ENCODE measurements at places on chromosomes 5 and 9. TPM values are rescaled to one million over a fixed set of nuclear protein-coding genes. Genes with fewer than 3 reads are reported as not detected.

DNA sequence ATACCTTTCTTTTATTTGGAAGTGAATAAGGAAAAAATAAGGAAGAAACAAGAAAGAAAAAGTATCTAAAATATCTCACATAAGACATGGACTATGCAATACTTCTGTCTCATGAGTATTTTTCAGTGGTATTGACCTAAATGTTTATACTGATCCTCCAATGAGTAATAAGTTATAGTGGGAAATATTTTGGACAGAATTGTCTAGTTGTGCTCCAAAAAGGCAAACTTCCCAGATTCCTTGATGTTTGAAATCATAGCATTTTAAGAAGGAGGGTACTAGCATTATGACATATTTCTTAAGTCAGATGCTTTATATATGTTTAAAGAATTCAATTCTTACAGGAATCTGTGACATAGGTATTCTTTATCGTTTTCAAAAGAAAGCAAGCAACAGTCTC is 34.5 kb upstream of the BASP1 start:
- DNase-seq: no peak

DNA sequence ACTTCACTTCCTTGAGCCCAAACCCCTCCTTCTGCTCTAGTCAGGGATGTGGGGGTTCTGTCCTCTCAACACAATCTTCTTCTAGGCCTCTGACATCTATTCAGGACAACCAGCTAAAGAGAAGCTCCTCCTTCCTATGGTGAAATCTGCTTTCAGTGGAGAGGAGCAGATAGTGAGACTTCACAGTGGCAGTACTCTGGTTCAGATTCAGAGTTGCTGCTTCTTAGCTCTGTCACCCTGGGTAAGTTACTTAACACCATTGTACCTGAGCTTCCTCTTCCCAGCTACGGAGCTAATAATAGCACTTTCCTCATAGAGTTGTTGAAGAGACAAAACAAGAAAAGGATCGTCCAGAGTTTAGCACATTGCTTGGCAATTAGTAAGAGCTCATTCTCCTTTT is 77.3 kb upstream of the LARP1 start:
- DNase-seq: no peak

DNA sequence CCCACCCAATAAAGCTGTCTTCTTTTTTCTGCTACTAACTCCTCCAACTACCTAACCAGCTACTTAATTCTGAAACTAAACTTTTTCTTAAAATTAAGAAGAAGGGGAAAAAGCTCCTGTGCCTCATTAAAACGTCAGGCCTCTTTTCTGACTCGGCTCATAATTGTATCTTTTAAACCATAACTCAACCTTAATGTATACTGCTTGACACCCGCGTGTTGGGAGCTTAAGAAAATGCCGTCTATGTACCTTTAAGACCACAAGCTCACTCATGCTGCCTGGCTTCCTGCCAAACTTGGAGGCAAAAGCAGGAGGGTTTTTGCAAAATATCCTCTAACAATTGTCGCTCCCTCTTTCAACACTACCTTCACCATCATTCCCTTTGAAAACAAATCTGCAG is 5.0 kb downstream of the EBF1 start:
- no peak for DNase-seq

DNA sequence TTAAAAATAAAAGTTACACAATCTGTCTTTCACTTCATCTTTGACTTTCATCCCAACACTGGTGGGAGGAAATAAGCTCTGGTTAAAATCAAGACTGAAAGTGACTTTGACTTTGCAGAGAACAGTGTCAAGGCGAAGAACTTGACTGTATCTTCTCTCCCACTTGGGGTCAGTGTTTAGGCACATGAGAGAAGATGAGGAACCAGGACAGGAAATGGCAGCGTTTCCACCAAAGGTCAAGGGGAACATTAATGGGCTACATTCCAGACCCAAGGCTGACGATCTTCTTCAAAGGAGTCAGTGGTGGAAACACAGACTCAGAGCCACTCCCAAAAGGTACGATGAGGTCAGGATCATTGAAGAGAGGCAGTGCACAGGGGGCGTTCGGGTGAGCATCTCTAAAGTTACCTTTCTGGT is 409.5 kb downstream of the ARHGEF28 start:
- DNase-seq: no peak

- DNase-seq: no peak
Observed at GRCh38 chr9:111154081-111154562, 115.9 kb upstream of the LPAR1 start.

- no peak for DNase-seq
Observed at GRCh38 chr9:135608294-135608998, 30.9 kb downstream of the GLT6D1 start.

GRCh38 chr9:1098551-1098950 is 48.4 kb downstream of the DMRT2 start:
- no peak for DNase-seq

DNA sequence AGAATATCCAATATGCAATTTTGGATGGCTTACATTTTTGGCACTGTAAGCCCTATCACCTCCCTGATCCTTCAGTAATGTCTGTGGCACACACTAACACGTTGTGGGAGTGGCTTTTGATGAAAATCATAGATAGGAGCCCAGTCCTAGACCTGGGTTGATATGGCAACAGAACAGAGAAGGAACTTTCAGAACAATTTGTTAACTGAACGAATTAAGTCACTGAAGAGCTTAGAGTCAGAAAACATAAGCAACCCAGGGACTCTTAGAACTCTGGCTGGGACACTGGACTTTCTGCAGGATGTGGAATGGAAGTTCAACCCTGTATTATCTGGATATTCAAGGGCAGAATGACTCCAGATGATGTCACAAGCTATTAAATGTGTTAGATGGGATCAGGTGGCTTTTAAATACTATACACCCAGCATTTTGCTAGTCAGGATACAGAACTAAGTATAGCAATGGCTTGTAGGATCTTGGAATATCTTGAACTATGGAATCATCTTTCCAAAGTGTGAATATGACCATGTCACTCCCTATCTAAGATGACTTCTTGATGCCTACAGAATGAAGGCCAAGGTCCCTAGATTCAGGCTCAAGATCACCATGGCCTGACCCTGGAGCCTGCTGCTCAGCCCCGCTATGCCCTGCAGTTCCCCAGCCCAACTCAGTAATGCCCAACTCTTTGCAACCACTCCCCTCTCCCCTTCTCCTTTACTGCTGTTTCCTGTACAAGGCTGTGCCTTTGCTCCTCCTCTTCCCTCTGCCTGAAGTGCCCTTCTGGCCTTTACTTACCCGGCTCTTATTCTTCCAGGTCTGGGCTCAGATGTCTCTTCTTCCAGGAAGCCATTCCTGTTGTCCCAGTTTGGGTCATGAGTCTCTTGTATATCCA is 42.8 kb downstream of the VLDLR start:
- no peak for DNase-seq

- DNase-seq: peak; percentile 52
Observed at GRCh38 chr5:154193283-154193682, 2.8 kb downstream of the GALNT10 start.

GRCh38 chr5:1686016-1686802 is 113.4 kb downstream of the MRPL36 start:
- DNase-seq: no peak

DNA sequence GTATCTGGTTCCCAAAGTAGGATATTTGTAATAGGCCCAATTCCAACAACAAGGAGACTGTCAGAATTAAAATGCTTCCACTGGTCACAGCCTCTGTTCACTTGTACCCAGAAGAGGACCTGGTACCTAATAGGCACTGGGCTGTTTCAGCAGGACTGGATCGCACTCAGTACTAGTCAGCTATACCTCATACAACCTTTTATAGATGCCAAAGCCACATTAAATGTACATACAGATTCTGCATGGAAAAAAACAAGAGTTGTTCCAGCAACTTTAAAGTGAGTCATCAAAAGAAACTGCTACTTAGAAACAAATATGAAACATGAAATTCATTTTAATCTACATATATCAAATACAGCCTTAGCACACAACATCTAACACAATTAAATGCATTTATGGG is 87.5 kb downstream of the GPR21 start:
- no peak for DNase-seq

- no peak for DNase-seq
Observed at GRCh38 chr5:174355208-174355612, 309.7 kb downstream of the NSG2 start.

DNA sequence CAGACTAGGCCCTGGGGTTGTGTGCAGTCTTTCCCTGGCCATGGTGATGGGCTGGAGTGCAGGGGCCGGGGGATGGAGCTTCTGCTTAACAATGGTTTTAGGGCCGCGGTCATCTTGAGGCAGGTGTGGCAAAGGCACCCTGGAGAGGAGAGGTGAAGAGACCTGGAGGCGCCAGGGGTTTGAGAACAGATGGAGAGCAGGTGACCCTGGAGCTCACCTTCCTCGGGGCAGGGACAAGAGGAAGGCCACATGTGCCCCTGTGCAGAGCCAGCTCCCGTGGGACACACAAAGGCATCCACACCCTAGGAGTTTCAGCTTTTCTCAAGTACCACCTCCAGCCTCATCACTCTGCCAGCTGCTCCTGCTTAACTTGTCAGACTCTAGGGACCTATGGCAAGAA is 46.4 kb upstream of the SH3GL2 start:
- DNase-seq: no peak

DNA sequence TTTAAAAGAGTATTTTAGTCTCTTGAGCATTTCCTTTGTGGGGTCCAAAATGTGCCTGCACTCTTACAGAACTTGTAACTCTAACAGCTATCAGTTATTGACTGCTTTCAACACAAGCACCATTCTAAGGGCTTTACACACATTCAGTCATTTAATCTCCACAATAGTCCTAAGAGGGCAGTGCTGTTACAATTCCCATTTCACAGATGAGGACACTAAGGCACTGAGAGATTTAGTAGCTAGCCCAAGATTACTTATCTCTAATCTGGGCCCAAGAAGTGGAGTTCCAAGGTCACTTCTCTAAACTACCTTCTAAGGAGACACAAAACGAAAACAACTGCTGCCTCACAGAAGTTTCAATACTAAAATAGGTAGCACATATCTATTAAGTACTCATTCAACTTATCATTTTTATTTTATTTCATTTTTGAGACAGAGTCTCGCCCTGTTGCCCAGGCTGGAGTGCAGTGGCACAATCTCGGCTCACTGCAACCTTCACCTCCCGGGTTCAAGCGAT is 275.2 kb downstream of the CWC27 start:
- DNase-seq: no peak

DNA sequence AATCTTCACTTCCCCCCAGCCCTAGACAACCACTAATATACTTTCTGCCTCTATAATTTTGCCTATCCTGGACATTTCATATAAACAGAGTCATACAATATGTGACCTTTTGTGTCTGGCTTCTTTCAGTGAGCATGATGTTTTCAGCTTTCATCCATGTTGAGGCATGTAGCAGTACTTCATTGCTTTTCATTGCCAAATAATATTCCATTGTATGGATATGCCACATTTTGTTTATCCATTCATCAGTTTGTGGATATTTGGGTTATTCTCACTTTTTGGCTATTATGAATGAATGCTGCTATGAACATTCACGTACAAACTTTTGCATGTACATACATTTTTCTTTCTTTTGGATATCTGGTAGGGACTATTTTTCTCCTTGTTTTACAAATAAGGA is 49.0 kb downstream of the WWC1 start:
- no peak for DNase-seq

DNA sequence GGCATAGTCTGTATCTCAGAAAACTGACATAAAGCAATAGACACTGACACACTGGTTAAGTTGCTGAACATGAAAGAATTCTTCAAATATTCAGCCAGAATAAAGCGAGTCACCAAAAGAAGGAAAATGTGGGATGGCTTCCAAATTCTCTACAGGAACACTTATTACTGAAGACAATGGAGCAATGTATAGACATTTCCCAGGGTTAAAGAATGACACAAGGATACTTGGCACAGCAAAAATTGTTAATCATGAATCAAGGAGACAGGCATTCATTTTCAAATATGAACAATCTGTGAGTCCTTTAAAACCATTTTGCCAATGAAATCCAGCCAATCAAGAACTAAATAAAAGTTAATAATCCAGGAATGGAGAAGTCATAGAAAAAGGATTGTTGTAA is 92.5 kb downstream of the MTX3 start:
- no peak for DNase-seq

DNA sequence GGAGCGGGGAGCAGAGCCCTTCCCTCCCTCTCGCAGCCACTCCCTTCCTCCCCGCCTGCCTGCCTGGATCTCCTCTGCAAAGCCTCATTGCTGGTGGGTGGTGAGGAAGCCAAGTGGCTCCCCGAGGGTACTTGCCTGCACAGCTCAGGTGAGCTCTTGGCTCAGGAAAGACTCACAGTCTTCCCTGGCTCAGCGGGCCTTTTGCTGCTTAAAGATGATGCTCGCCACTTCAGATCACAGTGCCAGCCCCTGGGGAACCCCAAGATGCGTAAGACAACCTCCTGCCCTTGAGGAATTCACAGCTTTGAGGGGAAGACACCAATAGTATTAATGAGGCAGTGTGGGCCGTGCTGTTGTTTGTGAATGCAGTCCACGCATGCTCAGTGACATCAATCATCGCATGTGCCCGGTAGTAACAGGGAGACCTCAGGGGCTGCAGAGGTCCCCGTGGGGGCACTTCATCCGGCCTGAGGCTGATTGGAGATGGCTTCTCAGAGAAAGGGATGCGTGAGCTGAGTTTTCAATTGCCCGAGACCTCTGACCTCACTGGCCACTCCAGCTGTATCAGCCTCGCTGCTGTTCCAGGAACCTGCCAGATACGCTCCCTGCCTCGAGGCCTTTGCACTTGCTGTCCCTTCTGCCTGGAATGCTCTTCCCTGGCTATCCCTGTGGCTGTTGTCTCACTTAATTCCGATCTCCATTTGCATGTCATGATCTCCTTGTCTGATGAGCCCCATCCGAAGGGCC is 36.8 kb downstream of the ERGIC1 start:
- no peak for DNase-seq

DNA sequence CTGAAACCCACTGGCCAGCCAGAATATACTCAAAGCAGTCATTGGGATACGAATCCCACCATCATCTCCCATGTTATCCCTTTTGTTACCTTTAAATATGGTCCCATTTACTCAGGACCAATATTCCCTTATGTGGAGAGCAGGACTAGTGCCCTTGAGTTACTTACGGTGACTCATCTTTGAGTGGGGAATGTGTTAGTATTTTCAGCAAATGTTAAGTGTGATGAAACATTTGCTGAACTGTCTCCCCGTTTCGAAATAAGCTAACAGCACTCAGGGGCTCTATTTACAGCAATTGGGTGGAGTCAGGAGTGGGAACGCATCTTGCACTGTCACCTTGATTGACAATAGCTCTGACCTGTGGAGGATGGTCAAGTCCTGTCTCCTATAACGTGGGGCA is 67.4 kb downstream of the CTSL start:
- DNase-seq: no peak

CTNND2 gene
- 66.9 TPM for total RNA-seq

SLC36A3 gene
- not detected for total RNA-seq

TAF11L11 gene
- not detected for total RNA-seq
